ENCODE measurements at places on chromosomes 12 and 14. TPM values are rescaled to one million over a fixed set of nuclear protein-coding genes. Genes with fewer than 3 reads are reported as not detected.

- no peaks in the 10 kb centered on the region for H3K4me1 ChIP-seq
- no peak overlapping the region for H3K27ac ChIP-seq
- H3K27me3 ChIP-seq = peaks cover 6% of the 10 kb centered on the region
- DNase-seq = no peak
Measured at GRCh38 chr14:105929327-105930081, 403.1 kb downstream of the TMEM121 start.

DNA sequence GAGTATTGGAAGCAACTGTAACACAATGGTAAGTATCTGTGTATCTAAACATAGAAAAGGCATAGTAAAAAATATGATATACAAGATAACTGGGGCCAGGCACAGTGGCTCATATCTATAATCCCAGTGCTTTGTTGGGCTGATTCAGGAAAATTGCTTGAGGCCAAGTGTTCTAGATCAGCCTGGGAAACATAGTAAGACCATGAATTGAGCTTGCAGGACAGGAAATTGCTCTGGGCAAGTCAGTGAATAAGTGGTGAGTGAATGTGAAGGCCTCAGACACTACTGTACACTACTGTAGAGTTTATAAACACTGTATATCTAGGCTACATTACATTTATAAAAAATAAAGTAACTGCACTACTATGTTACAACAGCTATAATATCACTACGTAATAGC, 75.2 kb downstream of the GPR135 start:
- DNase-seq = no peak
- H3K4me1 ChIP-seq = peaks cover 1% of the 10 kb centered on the region
- no peaks in the 10 kb centered on the region for H3K36me3 ChIP-seq
- peaks cover 3% of the 10 kb centered on the region for H3K27me3 ChIP-seq
- H3K27ac ChIP-seq = no peak overlapping the region
- no peak overlapping the region for H3K4me3 ChIP-seq

- H3K4me1 ChIP-seq = peaks cover 29% of the 10 kb centered on the region
- peak; percentile 52 for DNase-seq
Measured at GRCh38 chr14:101705733-101706508, 55.6 kb upstream of the PPP2R5C start.

- H3K4me1 ChIP-seq = no peaks in the 10 kb centered on the region
- no peaks in the 10 kb centered on the region for H3K27me3 ChIP-seq
- H3K4me3 ChIP-seq = no peak overlapping the region
- H3K36me3 ChIP-seq = no peaks in the 10 kb centered on the region
- DNase-seq = no peak
Measured at GRCh38 chr12:64122154-64122553, 99.9 kb downstream of the KICS2 start.

DNA sequence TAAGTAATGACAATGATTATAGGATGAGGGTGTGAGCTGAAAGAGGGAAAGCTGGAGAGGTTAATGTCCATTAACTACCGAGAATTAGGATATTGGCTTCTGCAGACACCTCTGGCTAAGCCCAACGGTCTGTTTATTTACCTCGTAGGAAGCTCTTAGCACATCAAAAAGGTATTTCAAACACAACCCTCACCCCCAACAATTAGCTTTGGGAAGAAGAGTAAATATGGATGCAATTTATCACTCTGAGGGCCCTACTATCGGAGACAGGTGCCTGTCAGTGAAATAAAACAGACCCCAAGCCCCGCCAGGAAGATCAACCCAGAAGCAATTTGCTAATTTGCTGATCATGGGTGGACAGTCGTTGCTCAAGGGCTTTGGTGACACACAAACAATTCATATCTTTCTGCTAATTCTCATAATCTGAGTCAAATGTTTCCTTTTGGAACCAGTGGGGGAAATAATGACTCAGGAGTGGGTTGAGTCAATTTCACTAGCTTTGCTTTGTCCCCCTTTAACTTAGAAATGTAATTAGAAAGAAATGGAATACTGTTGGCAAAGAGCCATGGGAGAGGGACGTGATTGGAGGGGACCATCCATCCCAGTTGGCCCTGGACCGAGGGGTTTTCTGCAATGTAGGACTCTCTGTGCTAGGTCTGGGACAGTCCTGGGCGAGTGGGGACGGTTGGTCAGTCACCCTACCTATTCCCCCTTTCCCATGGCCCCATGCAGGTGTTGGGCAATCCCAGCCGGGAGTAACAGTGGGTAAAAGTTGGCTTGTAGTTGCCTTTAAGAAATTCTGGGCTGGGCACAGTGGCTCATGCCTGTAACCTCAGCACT, 99.1 kb upstream of the MED13L start:
- H3K4me3 ChIP-seq = no peak overlapping the region
- DNase-seq = no peak
- H3K27ac ChIP-seq = no peak overlapping the region
- no peaks in the 10 kb centered on the region for H3K36me3 ChIP-seq
- H3K27me3 ChIP-seq = peaks cover 26% of the 10 kb centered on the region

The RPL10L gene
- not detected for total RNA-seq

DNA sequence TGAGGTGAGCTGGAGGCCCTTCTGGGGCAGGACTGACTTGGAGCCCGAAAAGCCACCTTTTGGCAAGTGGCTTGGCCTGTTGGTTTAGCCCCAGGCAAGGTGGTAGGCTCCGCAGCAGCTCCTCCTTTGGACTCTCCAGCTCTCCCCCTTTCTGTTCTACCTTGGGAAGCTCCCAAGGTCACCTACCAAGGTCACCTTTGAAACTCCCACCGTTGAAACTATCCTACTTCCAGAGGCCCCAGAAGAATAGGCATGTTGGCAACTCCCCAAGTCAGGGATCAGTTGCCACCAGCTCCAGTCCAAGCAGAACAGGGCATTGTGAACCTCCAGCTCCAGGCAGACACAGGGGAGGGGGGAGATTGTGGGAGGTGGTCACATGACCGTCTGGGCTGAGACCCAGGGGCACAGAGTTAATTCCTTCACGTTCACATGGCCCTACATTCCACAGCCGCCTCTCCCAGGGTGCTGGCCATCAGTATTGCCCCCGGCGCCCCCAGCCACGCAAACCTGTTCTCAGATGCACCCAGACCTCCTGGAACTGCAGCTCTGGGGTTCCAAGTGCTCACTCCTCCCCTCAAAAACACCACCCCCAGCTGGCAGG, 14.4 kb downstream of the IRF2BPL start:
- H3K4me3 ChIP-seq = no peak overlapping the region
- no peaks in the 10 kb centered on the region for H3K36me3 ChIP-seq
- H3K27ac ChIP-seq = peak overlapping the region; percentile 67
- H3K27me3 ChIP-seq = no peaks in the 10 kb centered on the region
- no peak for DNase-seq

GRCh38 chr14:61927060-61927459, 164.8 kb downstream of the SNAPC1 start:
- peaks cover 60% of the 10 kb centered on the region for H3K4me1 ChIP-seq
- no peak overlapping the region for H3K4me3 ChIP-seq
- peaks cover 4% of the 10 kb centered on the region for H3K27me3 ChIP-seq
- no peak overlapping the region for H3K27ac ChIP-seq
- H3K36me3 ChIP-seq = no peaks in the 10 kb centered on the region
- DNase-seq = no peak

DNA sequence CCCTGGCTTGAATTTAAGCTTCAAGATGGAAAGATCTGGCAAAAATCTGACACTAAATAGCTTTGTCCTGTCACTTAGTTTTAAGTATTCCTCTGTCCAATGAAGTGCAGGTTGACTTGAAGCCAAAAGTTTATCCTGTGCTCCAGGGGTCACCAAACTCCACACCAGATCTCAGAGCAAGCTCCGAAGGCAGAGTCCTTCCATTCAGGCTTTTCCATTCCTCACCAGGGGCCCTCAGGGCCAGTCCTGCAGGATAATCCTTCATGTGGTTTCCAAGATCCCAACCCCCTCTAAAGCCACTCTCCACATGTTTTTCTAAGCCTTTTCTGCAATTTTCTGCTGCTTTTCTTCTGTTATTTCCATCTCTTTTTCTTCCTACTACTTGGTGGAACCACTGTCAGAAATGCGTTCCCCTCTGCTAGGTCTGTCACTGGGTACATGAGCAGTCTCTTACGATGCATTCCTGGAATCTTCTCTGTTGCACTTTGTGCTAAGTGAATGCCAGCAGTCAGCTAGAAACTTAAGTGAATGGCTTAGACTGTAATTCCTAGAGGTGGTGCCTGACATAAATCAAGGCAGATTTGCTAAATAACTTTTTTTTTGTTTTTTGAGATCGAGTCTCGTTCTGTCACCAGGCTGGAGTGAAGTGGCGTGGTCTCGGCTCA, 251.4 kb downstream of the MSRB3 start:
- H3K4me1 ChIP-seq = peaks cover 33% of the 10 kb centered on the region
- no peaks in the 10 kb centered on the region for H3K27me3 ChIP-seq
- H3K27ac ChIP-seq = no peak overlapping the region
- H3K4me3 ChIP-seq = no peak overlapping the region
- DNase-seq = no peak

DNA sequence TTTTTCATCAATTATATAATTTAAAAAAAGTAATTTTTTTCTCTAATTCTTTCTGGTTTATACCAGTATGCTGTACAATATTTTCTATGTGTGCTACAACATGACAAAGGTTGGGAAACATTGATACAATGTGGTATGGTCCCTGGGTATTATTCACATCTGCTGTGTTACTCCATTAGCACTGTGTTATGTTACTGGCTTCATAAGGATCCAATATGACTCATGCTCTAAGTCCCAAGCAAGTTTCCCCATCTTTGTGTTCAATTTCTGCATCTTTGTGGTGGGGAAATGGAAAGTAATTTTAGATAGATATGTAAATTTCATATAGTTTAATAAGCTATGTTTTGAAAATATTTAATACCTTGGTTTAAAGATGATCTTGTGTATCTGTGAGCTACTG, 35.8 kb downstream of the FBXO33 start:
- no peak overlapping the region for H3K4me3 ChIP-seq
- no peak overlapping the region for H3K27ac ChIP-seq
- no peaks in the 10 kb centered on the region for H3K36me3 ChIP-seq
- H3K4me1 ChIP-seq = no peaks in the 10 kb centered on the region
- H3K27me3 ChIP-seq = no peaks in the 10 kb centered on the region

The GPX2 gene
- 1.0 TPM for total RNA-seq

DNA sequence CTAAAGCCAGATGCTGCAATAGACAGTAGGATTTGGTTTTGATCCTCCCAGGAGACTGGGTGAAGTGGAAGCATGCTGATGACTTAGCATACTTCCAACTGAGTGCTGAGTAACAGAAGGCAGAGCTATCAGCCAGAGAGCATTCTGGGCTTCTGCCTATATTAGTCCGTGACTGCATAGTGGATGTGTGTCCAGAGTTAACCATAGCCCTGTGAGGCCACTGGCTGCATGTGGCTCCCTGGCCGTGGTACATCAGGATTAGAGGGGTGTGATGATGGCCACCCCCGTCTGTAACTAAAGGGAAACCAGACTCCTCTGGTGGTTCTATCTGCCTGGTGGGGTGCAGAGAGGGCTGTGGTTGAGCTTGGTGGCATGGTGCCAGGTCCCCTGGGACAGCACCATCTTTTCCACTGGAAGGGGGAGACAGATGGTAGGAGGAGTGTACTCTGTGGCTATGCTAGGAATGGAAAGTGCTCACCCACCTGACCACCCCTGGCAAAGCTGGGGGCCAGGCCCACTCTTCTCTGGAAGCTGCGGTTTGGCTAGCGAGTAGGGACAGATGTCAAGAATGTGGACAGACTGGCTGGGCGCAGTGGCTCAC, 27.4 kb downstream of the ABCD4 start:
- no peak for DNase-seq
- H3K36me3 ChIP-seq = peaks cover 2% of the 10 kb centered on the region
- peaks cover 3% of the 10 kb centered on the region for H3K27me3 ChIP-seq

The RTL1 gene
- 0.07 TPM for total RNA-seq

The TTC7B gene
- 27.6 TPM for total RNA-seq

The SLC5A8 gene
- 0.07 TPM for total RNA-seq

The NDUFB1 gene
- total RNA-seq = 116 TPM

DNA sequence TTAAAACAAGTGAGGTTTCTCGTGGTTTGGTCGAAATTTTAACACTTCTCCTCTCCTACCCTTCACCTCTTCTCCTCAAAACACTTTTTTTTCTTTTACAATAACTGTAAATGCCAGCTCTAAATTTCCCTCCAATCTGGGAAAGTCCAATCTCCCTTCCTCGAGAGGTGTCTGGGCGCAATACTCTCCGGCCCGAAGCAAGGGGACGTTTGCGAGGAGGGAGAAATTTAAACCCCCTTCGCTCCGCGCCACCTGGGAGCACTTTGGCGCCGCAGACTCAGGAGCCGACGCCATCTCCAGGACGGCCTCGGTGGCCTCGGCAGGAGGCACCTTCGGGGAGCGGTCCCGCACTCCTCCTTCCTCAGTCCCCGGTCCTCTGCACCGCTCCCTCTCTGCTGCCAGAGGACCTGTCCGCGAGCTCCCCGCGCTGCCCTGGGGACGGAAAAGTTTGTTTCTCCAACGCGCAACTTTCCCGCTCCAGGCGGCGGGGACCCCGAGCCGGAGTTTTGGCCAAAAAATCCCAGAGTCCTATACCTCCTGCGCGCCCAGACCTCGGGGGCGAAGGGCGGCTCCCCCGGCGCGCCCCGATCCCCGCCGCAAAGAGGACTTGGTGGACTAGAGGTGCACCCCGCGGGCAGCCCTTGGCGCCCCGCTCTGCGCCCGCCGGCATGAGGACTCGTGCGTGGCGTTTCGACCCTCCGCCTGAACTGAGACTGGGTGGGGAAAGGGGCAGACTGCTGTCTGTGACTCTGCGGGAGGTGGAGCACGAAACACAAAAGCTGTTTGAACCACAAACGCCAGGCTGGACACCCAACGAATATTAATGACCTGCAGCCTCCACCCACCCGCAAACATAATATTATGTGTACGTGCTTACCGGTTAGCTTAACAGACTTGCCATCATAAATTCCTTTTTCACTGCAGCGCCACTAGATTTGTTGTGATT, 95.2 kb upstream of the HMGA2 start:
- H3K36me3 ChIP-seq = no peaks in the 10 kb centered on the region
- peak overlapping the region; percentile 89 for H3K4me3 ChIP-seq
- peaks cover 43% of the 10 kb centered on the region for H3K27me3 ChIP-seq
- peak; percentile 68 for DNase-seq
- H3K27ac ChIP-seq = no peak overlapping the region
- peaks cover 15% of the 10 kb centered on the region for H3K4me1 ChIP-seq

GRCh38 chr12:55515696-55516095, 23.5 kb downstream of the OR6C68 start:
- DNase-seq = no peak
- H3K4me1 ChIP-seq = no peaks in the 10 kb centered on the region
- H3K27ac ChIP-seq = no peak overlapping the region

The PTMS gene
- total RNA-seq = 539 TPM

The CLECL1 gene
- not detected for total RNA-seq

DNA sequence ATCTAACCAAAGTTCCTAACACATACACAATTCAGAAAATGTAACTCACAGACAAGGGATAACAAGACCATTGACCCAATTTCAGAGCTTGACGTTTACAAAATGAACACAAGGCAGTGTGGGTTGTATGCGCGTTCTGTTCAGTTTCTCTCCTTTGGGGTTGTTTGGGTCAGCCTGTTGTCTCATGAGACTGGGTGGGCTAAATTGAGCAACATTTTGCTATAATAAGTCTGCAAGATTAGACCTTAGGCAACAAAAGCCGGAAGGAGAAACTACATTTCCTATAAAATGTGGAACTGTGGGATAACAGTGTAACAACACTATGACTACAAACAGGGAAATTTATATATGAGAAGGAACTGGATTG, 18.8 kb upstream of the LTA4H start:
- 0 out of 2 replicates have a peak, but pooled peaks cover 2% of the 10 kb centered on the region for H3K36me3 ChIP-seq
- no peak overlapping the region for H3K27ac ChIP-seq
- no peaks in the 10 kb centered on the region for H3K4me1 ChIP-seq
- no peak for DNase-seq
- no peak overlapping the region for H3K4me3 ChIP-seq

- DNase-seq = no peak
- no peak overlapping the region for H3K27ac ChIP-seq
- H3K4me3 ChIP-seq = no peak overlapping the region
- H3K27me3 ChIP-seq = no peaks in the 10 kb centered on the region
- H3K4me1 ChIP-seq = 0 out of 2 replicates have a peak, but pooled peaks cover 3% of the 10 kb centered on the region
- H3K36me3 ChIP-seq = peaks cover 9% of the 10 kb centered on the region
Measured at GRCh38 chr12:38890102-38890855, 15.1 kb downstream of the CPNE8 start.

Data from WTC11 (cell line).